Transverse colon (tissue), 4 donors: ENCODE measurements at places on chromosomes 5 and 9. TPM values are rescaled to one million over a fixed set of nuclear protein-coding genes. Genes with fewer than 3 reads are reported as not detected.

Gene SLC36A3
- not detected for total RNA-seq

Gene ANKRD33B
- 1.2 TPM for total RNA-seq

Gene GBGT1
- 13.5 TPM for total RNA-seq

DNA sequence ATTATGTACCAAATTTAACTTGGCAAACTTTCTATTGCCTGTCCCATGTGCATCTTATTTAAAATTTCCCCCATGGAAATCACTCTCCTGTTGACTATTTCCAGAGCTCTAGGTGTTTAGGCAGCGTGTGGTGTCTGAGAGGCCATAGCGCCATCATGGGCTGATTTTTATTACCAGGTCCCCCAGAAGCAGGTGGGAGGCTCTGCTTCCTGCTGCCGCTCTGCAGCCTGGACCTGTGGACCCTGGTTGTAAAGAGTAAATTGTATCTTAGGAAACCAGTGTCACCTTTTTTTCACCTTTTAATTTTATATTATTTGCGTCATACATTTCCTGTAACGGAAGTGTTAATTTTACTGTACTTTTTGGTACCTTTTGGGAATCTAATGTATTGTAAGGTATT lies 6.4 kb downstream of the HNRNPAB start:
- no peaks in the 10 kb centered on the region for H3K27me3 ChIP-seq
- H3K36me3 ChIP-seq: peaks cover 46% of the 10 kb centered on the region
- DNase-seq: no peak
- peaks cover 50% of the 10 kb centered on the region for H3K4me1 ChIP-seq
- peak overlapping the region; percentile 99 for H3K27ac ChIP-seq

- H3K36me3 ChIP-seq: no peaks in the 10 kb centered on the region
- H3K4me1 ChIP-seq: no peaks in the 10 kb centered on the region
- no peak overlapping the region for H3K4me3 ChIP-seq
- H3K27ac ChIP-seq: no peak overlapping the region
- DNase-seq: no peak
- no peaks in the 10 kb centered on the region for H3K27me3 ChIP-seq
Observed at GRCh38 chr5:62263401-62263800, 42.6 kb upstream of the KIF2A start.

GRCh38 chr9:138068601-138069035 lies 191.0 kb downstream of the CACNA1B start:
- peaks cover 5% of the 10 kb centered on the region for H3K27me3 ChIP-seq
- DNase-seq: no peak
- H3K4me3 ChIP-seq: no peak overlapping the region
- H3K4me1 ChIP-seq: no peaks in the 10 kb centered on the region
- H3K36me3 ChIP-seq: no peaks in the 10 kb centered on the region

GRCh38 chr9:33728613-33729012 lies 66.7 kb upstream of the PRSS3 start:
- no peak for DNase-seq
- no peaks in the 10 kb centered on the region for H3K4me1 ChIP-seq
- no peaks in the 10 kb centered on the region for H3K36me3 ChIP-seq
- H3K27me3 ChIP-seq: no peaks in the 10 kb centered on the region

- H3K27ac ChIP-seq: no peak overlapping the region
- no peaks in the 10 kb centered on the region for H3K36me3 ChIP-seq
- no peak for DNase-seq
- H3K4me1 ChIP-seq: no peaks in the 10 kb centered on the region
- no peaks in the 10 kb centered on the region for H3K27me3 ChIP-seq
- H3K4me3 ChIP-seq: no peak overlapping the region
Observed at GRCh38 chr5:148509893-148510292, 126.1 kb downstream of the FBXO38 start.

- no peaks in the 10 kb centered on the region for H3K36me3 ChIP-seq
- no peaks in the 10 kb centered on the region for H3K27me3 ChIP-seq
- H3K27ac ChIP-seq: no peak overlapping the region
Observed at GRCh38 chr9:91577633-91578061, 154.0 kb upstream of the NFIL3 start.
